ENCODE measurements at places on chromosomes 2 and 18.

DNA sequence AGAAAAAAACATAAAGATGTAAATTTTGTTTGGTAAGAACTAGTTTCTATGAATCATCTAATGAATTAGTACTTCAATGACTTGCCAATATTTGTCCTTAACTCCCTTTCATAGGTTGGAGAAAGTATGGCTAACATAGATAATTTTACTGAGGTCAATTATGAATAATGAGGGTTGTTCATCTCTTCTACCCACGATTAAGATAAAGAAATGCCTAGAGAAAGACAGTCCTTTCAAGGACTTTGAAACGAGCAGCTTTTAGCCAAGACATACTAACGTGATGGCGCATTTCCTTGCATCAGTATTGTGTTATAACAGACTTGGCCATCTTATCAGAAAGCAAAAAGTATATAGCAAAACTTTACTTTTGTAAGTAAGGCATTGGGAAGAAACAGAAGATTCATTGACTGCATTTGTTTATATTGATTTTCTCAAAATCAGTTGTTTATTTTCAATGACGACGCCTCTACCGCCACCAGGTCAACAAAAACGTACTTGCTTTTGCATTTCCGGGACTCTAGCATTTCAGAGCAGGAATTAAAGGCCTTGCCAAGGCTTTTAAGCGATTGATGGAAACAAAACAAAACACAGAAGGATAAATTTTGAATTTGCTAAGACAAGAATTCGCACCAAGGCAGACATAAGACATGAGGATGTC, 961 bp downstream of the RBM43 start:
- no peak for DNase-seq

DNA sequence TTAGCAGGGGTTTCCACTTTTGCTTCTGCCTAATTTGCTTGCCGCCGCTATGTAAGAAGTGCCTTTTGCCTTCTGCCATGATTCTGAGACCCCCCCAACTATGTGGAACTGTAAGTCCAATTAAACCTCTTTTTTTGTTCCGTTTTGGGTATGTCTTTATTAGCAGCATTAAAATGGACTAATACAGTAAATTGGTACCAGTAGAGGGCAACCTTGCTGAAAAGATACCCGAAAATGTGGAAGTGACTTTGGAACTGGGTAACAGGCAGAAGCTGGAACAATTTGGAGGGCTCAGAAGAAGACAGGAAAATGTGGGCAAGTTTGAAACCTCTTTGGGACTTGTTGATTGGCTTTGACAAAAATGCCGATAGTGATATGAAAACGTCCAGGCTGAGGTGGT, 216.1 kb upstream of the FSIP2 start:
- no peak for DNase-seq

DNA sequence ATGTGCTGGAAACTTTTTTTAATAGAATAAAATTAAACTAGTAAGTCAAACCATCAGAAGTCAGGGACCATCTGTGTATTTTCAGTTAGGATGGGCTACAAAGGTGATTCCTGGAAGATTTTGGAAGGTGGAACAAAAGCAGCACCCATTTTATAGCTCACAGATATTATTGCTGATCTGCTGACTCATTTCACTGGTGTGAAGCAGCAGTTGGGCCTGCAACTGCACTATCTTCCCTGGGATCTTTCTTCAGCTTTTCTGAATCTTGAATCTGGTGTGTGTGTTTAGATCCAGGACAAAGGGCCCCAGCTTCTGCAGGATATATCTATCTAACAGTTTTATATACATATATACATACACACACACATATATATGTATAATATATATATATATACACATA, 35.6 kb upstream of the BCL11A start:
- no peak for DNase-seq

GRCh38 chr2:119422360-119423107, 9.1 kb upstream of the TMEM37 start:
- DNase-seq: no peak

DNA sequence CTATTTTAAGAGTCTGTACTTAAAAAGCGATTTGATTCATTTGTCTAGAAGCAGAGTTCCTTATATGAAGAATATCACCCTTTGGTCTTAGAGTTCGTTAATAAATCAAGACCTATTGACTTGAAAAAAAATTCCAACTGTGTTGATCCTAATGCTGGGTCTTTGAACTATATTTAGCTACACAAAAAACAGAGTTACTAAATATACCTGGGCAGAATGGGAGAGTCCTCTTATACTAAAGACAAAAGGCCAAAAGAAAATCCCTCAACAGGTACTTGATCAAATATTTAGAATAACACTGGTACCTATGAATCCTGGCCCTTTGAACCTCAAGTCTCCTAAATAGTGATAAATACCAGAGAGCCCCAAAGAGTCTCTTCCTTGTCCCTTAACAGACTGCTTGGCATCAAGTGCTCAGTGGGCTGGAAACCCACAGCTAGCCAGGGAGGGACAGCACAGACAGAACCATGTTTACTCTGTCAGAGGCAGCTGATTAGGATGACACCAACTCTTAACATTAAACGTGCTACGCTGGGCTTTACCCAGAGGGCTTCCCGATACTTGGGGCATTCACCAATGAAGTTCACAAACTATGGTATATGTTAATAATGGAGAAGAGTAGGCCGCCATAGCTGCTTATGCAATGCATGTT, 95.1 kb downstream of the FIGN start:
- no peak for DNase-seq

GRCh38 chr2:127386764-127387654, 766 bp downstream of the MAP3K2 start:
- DNase-seq: peak; percentile 52

- no peak for DNase-seq
These were observed 15.2 kb upstream of the AGAP1 start for GRCh38 chr2:235478609-235479008.

- DNase-seq: no peak
These were observed 746.0 kb downstream of the METTL4 start for GRCh38 chr18:1825296-1825695.

- no peak for DNase-seq
These were observed 7.3 kb downstream of the TNFRSF11A start for GRCh38 chr18:62332431-62332830.

- DNase-seq: no peak
These were observed 472.7 kb downstream of the CMPK2 start for GRCh38 chr2:6392966-6393365.

DNA sequence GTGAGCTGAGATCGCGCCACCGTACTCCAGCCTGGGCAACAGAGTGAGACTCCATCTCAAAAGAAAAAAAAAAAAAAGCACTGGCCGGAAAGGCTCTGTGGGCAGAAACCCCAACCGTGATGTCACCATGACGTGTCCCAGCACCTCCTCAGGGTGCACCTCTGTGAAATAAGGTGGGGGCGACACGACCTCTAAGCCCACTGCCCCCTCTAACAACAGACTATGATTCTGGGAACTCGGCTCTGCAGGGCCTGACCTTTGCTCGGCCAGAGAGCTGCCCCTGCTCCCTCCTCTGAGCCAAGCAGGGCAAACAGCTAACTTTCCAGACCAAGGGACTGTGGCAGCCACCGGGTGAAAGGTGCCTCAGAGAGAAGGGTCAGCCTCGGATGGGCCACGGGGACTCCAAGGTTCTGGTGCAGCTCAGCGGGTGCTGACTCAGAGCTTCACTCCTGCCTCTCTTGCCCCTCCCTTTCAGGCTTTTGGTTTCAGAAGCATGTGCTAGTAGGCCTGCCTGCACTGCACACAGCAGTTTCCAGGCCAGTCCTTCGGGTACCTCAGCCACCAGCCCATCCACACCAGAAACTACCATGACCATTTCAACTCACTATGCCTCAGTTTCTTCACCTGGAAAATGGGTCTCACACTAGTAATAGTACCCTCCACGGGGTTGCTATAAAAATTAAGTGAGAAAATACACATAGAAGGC, 8.0 kb downstream of the TMBIM1 start:
- DNase-seq: no peak

DNA sequence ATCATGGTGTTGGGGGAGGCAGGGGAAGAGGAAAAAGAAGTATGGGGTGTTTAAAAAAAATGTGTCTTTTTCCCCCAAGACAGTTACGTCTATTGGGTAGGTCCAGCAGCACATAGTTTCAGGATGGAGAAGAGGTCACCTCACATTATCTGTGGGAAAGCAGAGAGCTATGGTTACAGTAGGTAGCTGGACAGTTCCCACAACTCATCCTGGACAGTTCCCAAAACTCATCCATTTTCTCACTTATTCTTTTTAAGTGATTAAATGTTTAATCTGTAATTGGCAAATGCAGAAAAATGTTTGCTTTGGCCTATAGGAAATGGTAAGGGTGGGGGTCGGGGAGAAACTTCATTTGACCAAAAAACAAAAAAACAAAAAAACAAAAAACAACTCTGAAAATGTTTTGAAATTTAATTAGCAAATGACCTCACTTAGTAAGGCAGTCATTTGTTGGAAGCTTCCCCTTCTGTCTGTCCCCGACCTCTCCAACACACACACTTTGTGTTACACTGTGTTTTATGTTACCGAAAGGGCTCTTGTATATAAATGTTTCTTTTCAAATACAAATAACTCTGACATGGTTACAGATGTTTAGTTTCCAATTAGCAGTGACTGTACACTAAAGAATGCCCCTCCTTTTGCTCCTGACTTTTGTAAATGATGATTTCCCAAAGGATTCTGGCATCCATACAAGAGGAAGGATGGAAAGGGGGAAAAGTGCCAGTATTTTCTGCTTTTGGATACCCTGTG, 173.3 kb upstream of the ZFP36L2 start:
- no peak for DNase-seq

- no peak for DNase-seq
These were observed 21.1 kb upstream of the MALT1 start for GRCh38 chr18:58649966-58650816.

- no peak for DNase-seq
These were observed 114.9 kb downstream of the PMS1 start for GRCh38 chr2:189899101-189899500.

DNA sequence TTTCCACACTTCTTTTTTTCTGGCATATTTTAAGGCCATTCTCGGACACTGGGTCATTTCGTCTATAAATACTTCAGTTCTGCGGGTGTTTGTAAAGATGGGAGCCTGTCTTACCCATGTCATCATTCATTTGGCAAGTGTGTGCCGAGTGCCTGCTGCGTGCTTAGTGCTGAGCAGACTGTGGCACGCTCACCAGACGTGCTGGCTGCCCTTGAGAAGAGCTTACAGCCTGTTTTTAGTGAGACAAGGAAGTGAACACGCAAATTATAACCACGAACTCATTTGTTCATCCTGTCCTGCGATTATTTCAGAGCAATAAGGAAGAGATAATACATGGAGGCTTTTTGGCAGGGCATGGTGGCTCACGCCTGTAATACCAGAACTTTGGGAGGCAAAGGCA, 10.4 kb upstream of the STON1 start:
- DNase-seq: no peak

GRCh38 chr18:63161761-63162195, 157.8 kb downstream of the BCL2 start:
- DNase-seq: no peak

DNA sequence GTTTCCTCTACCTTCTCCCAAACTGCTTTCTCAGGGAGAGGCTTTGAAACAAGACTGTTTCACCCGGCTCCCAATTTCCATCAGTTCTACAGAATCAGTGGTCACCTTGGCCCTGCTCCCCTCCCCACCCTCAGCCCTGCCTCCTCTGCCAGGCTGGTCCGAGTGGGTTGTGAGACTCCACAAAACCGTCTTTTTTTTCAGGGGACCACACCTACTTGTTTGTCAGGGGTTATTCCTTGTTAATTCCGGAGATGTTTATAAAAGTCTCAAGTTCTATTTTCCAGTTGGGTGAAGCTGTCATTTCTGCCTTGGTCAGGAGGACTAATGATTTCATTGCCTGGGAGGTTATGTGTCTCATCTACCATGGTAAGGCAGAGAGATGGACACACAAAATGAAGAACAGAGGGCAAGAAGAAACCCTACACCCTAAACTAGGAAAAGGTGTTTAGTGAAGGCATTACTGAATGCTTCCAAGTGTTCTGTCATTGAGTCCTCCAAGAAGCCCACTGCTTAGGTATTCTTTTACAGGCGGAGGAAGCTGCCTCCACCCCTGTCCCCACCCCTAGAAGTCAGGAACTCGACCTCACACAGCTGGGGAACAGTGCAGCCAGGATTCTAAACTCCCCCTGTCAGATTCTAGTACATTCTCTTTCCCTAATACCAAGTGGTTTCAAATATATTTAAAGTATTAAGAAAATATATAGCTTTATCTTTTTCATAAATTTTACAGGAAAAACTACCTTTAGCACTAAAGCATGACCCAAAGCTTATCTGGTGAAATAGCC, 46.3 kb downstream of the COPS8 start:
- no peak for DNase-seq
